ENCODE measurements at places on chromosomes 5 and 9.

DNA sequence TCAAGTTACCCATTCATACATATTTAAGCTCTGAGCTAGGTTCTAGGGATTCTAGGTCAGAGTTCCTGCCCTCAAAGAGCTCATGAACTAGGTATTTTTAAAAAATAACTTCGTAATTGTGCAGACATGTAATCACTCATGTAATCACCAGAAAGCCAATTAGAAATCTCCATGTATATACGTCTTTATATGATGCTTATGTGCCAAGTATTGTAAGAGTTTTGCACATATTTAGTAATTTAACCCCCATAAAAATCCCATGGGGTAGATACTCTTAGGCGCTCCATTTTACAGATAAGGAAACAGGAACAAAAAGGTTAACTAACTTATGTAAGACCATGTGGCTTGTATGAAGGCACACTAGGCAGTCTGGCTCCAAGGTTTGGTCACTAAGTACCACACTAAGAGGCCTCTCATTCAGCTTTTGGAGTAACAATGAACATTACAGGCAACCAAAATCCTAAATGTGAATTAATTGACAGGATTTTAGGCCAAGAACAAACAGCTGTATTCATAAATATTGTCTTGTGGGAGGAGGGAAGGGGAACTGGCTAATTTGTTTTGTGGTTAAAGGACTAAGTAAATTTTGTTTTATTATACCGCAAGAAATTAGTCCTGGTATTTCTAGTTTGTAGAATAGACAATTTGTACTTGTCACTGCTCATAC lies 1.7 kb upstream of the OTULINL start:
- ATAC-seq: no peak

DNA sequence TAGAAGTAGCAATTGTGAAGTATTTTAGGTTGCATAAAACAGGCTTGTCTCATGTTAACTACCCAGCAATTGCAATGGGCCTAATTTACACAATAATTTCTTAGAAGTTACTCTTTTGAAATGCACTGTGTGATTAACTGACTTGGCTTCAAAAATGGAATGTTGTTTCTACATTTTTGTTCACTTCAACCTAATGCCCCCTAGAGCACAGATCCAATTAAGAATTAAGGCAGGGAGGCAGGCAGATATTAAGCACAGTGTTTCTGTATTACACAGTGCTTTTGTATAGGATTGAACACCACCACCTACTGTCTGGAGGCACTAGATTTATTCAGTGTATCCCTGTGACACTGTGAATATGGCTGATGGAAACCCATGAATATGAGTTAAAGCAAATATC lies 302.1 kb downstream of the FBXL17 start:
- ATAC-seq: no peak

GRCh38 chr9:127809540-127810377 lies 7.1 kb downstream of the FPGS start:
- peak; percentile 52 for ATAC-seq

DNA sequence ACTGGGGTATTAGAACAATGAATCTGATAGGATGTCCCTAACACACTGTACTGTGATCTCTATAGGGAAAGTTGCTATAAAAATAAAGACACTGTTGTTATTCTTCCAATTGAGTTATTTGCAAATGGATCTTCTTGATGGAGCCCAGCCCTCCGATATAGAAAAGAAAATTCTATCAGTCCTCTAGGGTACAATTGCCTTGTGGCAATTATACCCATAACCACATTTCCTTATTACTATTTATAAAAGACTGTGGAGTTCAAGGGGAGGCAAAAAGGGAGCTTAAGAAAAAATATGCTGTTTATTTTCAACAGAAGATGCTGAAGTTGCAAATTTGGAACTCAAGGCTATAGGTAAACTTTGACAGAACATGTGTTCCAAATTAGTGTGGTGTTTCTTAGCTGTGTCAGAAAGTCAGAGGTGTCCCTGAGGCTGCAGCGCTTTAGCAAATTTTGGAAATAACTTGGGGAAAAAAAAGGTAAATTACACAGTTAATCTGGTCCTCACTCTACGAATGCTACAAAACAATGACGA lies 116.5 kb downstream of the NFIB start:
- no peak for ATAC-seq

DNA sequence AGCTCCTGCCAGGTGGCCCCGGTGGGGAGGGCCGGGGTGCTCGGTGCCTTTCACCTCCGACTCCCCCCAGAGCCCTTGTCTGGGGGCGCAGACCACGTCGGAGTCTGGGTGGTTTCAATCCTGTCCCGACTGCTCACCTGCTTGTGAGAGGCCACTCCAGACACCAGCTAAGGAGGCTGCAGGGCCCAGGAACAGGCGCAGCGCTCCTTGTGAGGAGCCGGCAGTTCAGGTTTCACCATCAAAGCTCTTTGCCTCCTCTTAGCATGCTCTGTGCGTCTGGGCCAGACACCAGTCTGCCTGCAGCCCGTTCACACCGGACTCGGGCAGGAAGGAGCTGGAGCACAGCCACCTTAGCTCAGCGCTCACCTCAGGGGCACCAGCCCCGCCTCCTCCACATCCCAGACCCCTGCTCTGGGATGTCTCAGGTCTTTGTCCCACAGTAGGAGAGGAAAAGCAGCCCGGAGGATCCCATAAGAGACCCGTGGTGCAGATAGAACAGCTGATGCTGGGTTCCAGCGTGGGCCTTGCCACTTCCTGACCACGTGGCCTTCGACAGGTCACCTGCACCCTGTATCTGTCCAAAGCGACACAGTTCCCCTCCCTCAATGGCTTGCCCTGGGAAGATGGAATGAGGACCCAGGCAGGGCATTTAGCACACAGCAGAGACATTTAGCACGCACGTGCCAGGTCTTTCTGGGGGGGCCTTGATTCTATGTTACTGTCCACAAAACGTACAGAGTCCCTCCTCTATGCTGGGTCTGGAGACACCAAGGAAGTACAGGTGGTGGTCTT lies 106.2 kb upstream of the LMX1B start:
- ATAC-seq: no peak

DNA sequence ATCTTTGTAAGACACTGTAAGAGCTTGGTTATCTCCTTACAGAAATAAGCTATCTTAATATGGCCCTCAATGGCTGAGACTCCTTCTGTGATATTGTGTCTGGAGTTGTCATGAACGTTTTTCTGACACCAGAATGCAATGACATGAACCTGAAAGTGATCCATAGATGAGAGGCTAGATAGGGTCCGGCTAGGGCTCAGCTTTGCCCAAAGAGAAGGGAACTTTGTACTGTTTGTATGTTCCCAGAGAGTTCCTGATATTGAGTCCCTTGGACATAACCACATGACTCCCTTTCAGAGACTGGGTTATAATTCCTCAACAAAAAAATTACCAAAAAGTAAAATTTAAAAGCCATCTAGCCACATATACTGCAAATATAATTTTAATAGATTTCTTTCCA lies 575.8 kb upstream of the CLINT1 start:
- peak; percentile 24 for ATAC-seq

DNA sequence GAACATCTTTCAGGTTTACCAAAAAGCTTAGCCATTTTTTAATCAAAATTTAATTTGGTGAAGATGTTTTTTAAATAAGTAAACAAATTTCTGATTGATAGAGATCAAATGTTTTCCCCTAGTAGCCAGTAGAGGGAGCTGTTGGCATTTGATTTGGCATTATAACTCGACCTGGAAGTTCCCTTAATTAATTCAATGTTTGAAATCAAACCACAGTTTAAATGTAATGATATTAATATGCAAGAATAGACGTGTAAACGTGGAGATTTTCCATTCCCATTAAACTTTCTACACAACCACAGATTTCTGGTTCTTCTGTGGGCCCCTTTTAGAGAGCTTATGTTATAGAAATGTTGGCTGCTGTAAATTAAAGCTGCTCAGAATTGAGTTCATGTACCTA lies 148.1 kb upstream of the MPDZ start:
- ATAC-seq: no peak

- peak; percentile 90 for ATAC-seq
Measured at GRCh38 chr9:37994639-37995347, 74.2 kb downstream of the SHB start.

GRCh38 chr9:131971482-131972074 lies 108.1 kb downstream of the MED27 start:
- ATAC-seq: no peak

GRCh38 chr9:136485049-136486045 lies 2.5 kb upstream of the SEC16A start:
- no peak for ATAC-seq

DNA sequence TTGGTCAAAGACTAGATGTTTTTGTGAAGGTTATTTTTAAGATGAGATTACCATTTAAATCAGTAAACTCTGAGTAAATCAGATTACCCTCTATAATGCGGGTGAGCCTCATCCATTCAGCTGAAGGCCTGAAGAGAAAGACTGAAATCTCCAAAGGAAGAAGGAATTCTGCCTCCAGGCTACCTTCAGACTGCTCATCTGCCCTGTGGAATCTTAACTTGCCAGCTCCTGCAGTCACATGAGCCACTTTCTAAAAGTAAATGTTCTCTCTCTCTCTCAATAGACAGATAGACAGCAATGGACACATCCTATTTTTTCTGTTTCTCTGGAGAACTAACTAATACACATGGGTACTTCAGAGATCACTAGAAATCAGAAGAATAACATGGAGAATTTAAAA lies 182.8 kb downstream of the CFAP90 start:
- no peak for ATAC-seq

GRCh38 chr5:138946241-138946623 lies 71.1 kb upstream of the LRRTM2 start:
- no peak for ATAC-seq

Measured in activated T-helper 17 cell treated with anti-CD3 and anti-CD28 coated beads, Interleukin-2, amount 50 U/mL, for 72 hours (primary cell).